ENCODE measurements at places on chromosomes 7 and 10. TPM values are rescaled to one million over a fixed set of nuclear protein-coding genes. Genes with fewer than 3 reads are reported as not detected.

GRCh38 chr7:128959296-128959695 lies 21.6 kb downstream of the IRF5 start:
- no peak for DNase-seq

GRCh38 chr10:22550732-22551131 lies 163.6 kb downstream of the PIP4K2A start:
- no peak for DNase-seq

- DNase-seq, result no peak
Measured at GRCh38 chr7:157397036-157397720, 60.4 kb downstream of the DNAJB6 start.

DNA sequence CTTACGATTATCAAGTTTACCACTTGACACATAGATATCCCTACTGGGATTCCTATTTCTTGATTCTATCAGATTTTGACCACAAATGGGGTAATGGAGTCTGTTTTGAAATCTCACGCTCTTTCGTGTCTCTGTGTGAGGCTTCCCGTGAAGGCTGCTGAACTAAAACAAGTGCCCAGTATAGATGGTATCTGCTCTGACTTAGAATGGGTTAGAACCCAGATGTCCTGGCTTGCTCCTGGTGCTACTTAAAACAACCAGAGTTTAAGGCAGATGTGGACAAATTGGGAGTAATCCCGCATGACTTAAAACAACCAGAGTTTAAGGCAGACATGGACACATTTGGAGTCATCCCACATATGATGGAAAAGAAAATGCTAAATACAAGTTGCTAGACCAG lies 85.9 kb downstream of the FAM204A start:
- no peak for DNase-seq

Gene TCAF2
- 3.8 TPM for polyA plus RNA-seq

Gene ACBD7
- polyA plus RNA-seq, result 8.4 TPM

Gene C10orf53
- polyA plus RNA-seq, result not detected

Gene AKR1C4
- 0.10 TPM for polyA plus RNA-seq

Data from renal cortex interstitium (tissue), 15 donors.